Effector memory CD8-positive, alpha-beta T cell (primary cell): ENCODE measurements at places on chromosomes 5 and 9.

GRCh38 chr5:97877588-97877987 lies 694.5 kb upstream of the RIOK2 start:
- DNase-seq, result no peak

GRCh38 chr9:98927724-98928123 lies 16.0 kb upstream of the COL15A1 start:
- no peak for DNase-seq

- no peak for DNase-seq
Measured at GRCh38 chr9:82490019-82490499, 501.5 kb downstream of the SPATA31D1 start.

DNA sequence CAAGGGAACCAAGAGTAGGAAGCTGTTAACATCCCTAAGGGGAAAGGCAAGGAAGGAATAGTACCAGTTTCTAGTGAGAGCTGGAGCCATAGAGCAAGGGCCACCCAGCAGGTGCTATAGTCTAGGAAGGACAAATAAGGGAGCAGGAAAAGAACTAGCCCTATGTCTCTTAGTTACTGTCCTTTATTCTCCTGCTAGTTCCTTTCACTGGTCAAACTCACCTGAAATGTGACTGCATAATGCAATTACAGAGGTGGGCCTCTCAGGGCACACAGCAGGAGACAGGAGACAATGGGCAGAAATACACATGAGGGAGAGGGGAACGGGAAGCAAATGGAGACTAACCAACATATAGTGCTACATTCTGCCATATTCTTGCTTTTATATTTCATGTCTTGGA lies 26.7 kb upstream of the FRMPD1 start:
- no peak for DNase-seq

DNA sequence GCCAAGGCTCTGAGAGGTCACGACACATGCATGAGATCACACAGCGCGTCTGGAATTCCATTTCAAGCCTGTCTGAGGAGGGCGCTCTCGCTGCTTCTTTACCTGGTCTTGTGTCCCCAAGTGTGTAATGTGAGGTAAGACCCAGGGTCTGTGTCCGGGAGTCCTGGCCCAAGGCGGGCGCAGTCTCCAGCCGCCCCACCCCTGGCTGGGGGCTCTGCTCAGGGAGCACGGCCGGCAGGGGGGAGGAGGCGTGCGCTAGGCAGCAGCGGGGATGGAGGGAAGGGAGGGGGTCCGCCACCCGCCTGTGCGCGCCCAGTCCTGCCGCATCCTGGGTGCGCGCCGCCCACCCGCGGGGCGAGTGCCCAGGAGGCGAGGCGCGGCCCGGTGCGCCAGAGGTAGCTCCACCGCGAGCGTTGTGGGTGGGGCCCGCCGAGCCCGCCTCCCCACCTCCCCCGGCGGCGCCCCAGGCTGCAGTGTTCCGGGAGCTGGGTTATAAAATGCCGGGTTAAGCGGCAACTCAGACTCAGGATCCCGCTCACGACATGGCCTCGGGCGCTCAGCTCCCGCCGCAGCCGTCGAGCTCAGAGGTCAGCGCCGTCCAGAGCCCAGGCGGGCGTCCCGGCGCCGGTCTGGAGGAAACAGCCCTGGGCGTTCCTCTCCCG lies at the start of gene CCNI2:
CCNI2 (plus strand) TSS at position 473 of the 662 bp plus-strand sequence; CDS start at position 543, 70 bp downstream.
- peak; percentile 56 for DNase-seq

- DNase-seq, result no peak
Measured at GRCh38 chr5:54388811-54389210, 66.7 kb upstream of the HSPB3 start.

- no peak for DNase-seq
Measured at GRCh38 chr5:34059977-34060376, 17.0 kb upstream of the C1QTNF3 start.

- DNase-seq, result no peak
Measured at GRCh38 chr5:150143350-150144245, 12.0 kb downstream of the PDGFRB start.

DNA sequence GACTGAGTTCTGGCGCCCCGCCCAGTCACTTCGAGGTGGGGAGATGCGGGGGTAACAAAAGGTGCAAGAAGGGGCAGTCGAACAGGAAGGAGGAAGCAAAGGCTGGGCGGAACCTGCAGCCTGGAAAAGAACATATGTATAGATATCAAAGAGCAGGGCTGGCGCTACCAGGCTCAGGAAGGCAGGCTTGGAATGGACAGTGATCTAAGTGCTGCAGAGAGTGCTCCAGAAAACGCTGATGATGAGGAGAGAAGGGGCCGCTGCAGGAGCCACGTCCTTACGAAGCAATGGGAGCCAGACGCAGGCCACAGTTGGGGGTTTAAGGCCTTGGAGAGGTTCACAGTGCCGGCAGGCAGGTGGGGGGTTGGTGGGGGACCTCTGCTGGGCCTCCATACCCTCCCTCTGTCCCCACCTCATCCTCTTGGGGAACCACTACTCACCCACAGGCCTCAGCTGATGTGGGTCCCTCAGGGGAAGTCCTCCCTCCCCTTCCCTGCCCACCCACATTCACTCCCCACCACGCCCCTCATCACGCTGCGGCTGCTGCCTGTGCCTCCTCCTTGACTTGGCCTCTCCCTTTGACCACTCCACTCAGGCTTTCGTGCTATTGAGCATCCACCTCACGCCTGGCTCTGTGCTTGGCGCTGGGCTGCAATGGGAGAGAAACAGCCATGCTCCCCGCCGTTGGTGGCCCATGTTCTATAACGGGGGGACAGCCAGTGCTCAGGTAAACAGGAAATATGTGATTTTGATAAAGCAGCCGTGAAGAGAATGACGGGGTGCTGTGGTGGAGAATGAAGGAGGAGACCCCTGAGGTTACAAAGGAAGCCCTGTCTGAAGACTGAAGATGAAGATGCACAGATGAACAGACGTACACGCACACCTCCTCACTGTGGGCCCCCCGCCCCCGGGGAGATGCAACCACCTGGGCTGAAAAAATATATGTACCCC lies 40.5 kb upstream of the RPL26L1 start:
- peak; percentile 62 for DNase-seq

DNA sequence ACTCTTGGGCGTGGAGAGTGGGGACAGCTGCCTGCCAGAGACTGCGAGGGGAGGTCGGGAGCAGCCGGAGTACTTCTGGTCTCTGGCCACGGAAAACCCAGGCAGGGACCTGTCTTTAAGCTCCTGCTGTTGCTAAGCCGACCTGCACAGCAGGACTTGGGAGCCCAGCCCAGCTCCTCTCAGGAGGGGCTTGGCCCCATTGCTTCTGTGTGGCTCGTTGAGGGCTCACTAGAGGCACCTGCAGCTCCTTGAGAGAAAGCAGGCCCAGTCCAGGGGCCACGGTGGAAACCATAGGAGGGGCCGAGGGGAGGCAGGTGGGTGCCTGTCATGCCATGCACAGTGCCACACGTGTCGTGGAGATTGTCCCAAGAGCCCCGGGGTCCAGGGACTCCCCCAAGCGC lies 3.3 kb upstream of the LCN2 start:
- DNase-seq, result no peak

DNA sequence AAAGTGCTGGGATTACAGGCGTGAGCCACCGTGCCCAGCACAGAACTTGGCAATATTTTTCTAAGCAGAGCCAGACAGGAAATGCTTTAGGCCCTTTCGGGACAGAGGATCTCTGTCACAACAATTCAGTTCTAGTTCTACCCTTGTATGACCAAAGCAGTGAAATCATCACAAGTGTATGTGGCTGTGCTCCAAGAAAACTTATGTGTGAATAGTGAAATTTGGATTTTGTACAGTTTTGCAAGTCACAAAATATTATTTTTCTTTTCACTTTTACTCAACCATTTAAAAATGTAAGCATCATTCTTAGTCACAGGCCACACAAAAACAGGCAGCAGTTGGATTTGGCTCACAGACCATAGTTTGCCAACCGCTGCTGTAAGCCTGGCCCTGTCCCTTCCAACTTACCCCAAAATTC lies 20.4 kb upstream of the PRUNE2 start:
- no peak for DNase-seq

DNA sequence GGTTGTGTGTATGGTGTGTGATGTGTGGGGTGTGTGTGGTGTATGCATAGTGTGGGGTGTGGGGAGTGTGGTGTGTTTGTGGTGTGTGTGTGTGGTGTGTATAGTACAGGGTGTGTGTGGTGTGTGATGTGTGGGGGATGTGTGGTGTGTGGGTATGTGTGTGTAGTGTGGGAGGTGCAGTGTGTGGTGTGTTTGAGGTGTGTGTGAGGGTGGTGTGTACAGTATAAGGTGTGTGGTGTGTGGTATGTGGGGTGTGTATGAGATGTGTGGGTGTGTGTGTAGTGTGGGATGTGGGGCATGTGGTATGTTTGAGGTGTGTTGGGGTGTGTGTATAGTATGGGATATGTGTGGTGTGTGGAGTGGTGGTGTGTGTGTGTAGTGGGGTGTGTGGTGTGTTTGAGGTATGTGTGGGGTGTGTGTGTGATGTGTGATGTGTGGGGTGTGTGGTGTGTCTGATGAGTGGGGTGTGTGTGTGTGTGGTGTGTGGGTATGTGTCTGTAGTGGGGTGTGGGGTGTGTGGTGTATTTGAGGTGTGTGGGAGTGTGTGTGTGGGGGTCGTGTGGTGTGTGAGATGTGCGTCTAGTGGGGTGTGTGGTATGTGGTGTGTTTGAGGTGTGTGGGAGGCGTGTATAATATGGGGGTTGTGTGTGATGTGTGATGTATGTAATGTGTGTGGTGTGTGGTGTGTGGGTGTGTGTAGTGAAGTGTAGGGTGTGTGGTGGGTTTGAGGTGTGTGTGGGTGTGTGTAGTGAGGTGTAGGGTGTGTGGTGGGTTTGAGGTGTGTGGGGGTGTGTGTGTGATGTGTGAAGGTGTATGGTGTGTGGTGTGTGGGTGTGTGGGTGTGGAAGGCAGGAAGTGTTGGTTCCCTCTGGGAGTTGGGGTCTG lies 8.6 kb downstream of the ECSCR start:
- peak; percentile 51 for DNase-seq

DNA sequence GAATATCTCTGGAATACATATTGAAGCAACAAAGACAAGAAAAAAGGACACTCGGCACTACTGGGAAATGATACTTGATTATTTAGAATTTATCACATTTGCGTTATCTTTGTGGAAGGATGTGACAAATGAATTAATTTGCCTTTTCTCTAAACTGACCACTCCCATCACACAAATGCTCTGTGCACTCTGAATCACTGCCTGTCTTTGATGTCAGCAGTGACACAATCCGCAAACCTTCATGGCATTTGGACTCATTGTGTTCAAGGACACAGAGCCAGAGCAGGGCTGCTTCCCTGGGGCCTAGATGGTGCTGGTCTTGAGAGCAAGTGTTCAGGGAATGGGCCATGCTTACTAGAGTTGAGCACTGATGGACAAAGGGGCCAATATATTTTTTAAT lies 4.9 kb upstream of the KIF4B start:
- no peak for DNase-seq

DNA sequence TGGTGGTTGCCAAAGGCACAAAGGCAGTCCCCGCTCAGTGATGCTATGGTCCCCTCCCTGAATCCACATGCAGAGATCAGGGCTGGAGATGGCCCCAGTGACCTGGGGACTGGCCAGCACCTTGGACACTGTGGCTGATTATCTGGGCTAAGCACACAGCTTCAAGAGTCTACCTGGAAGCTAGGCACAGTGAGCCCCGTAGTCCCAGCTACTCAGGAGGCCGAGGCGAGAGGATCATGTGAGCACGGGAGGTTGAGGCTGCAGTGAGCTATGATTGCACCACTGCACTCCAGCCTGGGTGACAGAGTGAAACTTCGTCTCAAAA lies 8.3 kb upstream of the SCGB3A1 start:
- no peak for DNase-seq

DNA sequence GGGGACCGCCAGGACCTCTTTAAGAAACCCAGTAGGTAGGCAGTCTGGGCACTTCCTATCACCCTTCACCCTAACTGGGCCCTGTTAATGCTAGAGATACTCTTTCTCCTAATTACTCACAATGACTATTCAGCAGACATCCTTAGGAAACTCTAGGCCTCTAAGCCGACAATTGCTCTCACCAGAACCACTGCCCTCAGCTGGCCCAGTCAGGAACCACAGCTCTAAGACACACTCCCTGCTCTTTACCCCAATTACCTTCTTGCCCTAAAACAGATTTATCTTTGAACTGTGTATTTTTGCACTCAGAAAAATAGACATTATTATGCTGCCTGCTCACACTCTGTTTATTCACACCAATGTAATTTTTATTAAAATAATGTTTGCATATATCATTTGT lies 432.6 kb upstream of the SLC30A5 start:
- DNase-seq, result no peak

DNA sequence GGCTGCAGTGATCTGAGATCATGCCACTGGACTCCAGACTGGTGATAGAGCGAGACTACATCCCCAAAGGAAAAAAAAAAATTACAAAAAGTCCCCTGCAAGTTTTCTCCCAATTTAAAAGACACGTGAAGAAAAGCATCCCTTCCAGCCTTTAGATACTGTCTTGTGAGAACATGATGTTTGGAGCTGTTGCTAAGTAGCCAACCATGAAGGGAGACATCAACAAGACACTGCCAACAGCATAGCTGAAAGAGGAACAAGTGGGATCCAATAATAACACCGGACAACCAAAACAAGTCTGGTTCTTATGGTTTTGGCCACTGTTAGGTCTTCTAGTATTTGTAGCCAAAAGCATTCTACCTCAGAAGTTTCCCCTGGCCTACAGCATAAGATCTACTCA lies 118.9 kb upstream of the CCDC180 start:
- no peak for DNase-seq

- no peak for DNase-seq
Measured at GRCh38 chr5:65446682-65447081, 35.0 kb downstream of the ADAMTS6 start.

DNA sequence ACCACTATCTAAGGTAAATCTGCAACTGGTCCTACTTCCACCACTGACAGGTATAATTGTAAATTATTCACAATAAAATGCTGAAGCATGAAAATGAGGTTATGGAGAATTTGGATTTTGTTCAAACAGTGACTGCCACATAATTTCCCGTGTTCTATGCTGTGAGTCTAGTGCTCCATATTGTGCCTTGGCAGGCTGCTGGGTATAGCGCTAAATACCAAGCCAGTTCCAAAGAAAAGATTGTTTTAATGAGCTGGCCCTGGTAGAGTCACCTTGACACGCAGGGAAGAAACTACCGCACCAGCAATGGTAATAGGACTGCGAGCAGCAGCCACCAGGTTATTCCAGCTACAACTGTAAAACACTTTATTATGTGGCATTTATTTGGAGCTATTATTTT lies 30.4 kb downstream of the PSMB7 start:
- no peak for DNase-seq

DNA sequence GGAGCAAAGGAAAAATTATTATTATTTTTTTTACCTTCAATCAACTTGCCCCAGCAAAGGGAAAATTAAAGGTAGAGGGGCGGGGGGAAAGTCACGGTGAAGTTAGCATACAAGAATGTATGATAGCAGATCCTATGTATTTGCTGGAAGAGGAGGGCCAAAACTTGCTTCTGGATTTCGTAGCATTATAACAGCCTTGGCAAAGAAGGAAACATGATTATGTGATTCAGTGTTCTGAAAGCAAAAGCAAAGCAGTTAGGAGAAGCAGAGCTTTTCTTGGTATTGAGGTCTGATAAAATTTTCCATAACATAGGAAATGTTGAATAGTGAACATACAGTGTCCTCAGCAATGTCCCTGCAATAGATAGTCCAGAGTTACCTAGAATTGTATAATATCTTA lies 32.4 kb downstream of the MAST4 start:
- no peak for DNase-seq
